ENCODE measurements at places on chromosomes 3 and 15.

DNA sequence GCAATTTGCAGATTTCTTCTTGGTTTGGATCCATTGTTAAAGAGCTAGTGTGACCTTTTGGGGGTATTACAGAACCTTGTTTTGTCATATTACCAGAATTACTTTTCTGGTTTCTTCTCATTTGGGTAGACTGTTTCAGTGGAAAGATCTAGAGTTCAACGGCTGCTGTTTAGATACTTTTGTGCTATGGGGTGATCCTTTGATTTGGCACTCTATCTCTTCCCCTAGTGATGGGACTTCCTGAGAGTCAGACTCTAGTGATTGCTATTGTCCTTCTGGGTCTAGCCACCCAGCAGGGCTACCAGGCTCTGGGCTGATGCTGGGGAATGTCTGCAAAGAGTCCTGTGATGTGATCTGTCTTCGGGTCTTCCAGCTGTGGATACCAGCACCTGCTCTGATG lies 46.3 kb upstream of the GADL1 start:
- no peak for DNase-seq

DNA sequence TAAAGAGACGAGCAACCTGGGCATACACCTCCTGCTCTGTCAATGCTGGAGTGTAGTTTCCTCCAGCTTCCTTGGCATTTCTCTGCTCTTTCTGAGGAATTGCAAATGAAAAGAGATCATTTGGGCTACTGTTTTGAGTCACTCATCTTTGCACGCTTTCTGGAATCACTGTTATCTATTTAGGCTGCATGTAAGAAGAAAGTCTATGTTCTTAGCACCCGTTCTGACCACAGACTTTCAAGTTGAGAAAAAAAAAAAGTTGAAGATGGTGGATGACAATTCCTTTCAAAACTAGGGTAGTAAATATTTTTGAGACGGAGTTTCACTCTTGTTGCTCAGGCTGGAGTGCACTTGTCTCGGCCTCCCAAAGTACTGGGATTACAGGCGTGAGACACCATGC lies 41.3 kb downstream of the SIN3A start:
- DNase-seq: no peak

DNA sequence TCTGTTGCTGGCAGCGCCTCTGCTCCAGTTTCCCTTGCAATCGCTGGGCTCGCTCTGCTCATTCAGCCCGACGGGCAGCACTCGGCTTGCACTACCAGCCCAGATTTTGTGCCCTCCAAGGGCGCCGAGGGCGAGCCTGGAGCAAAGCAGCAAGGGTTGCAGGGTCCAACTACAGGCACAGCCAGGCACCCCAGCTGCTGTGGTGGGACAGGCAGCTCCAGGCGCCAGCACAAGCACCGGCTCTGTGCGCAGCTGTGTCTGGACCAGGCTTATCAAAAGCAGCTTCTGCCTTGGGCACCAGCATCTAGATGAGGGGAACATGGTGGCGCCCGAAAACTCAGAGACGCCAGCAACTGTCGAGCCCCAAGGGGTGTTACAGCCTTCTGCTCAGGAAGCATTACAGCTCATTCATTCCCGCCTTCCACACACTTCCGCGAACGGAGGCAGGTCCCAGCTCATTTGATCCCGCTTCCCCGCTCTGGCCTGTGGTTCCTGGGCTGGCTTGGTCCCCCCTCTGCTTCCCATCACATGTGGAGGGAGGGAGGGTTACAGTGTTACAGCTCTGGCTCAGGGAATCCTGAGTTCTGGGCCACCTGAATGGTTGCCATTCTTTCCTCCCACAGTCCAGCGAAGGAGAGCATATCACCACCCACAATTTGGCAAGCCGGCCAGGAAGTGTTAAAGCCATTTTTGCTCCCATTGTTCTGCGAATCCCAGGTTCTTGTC lies 409.9 kb upstream of the ALCAM start:
- no peak for DNase-seq

DNA sequence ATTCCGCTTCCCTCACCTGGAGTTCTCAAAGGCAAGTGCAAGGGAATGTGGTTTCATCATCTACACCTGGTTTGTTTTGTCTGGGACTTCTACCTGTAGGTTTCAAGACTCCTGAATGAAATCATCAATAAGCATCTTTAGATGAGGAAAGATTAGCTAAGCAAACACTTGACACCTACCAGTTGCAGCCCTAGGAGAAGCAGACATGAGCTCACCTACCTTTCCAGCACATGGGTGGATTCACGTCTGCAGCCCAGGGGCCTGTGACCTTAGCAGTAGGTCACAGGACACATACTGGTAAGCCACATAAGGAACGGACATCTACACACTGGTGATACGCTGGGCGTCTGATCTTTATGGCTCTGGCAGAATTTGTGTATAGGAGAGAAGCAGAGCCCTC lies 26.7 kb downstream of the SLCO2A1 start:
- no peak for DNase-seq

DNA sequence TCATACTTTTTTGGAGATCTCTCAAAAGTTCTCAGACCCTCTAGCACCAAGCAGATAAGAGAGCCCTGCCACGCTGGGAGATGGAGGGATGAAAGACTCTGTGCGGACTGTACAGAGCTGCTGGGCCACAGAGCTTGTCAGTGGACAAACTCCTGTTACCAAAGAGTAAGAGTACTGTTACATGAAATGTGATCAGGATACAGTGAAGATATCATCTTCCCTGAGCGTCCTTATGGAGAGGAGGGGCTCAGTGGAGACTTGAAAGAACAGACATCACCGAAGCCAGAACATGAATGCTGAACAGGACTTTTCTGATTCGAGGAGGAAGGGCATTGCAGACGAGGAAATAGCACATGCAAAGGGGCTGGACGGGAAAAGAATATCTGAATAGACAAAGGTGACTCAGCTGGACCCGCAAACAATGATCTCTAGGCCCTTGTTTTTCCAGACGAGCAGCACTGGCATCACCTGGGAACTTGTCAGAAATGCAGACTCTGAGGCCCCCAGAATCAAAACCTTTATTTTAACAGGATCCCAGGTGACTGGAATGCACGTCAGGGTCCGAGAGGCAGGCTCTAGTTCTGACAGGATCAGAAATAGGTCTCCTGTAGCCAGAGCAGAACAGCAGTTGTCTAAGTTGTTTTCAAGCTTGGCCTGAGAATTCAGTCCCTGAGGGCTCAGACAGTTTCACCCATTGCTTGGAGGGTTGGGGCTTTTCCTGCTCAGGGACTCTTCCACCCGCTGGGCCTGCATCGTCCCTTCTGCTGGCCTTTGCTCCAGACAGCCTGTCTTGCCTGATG lies 277.9 kb downstream of the RPLP1 start:
- no peak for DNase-seq

GRCh38 chr3:197151580-197151979 lies 122.0 kb upstream of the MELTF start:
- no peak for DNase-seq

DNA sequence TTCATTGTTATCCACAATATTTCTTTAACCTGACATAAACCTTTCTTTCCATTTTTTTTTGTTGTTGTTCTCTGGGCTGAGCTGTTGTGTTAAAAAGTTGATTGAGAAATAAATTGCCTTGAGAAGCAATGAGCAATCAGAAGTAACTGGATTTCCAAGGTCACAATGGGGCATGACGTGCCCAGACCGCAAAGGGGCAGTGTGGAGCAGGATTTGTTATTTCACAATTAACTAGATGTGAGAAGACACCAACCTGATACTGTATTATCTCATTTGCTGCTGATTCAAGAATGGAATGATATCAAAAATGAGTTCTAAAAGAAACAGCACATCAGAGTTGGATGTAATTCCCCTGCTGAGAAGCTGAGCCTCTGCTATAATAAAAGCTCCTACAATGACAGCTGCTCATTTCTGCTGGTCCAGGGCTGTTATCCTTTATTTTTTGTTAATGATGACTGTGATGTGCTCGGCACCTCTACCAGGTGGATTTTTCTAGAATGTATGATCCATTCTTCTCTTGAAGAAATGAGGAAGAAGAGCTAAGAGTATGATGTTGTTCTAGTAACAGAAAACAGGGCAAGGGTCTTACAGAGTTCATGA lies 28.1 kb downstream of the CPNE4 start:
- no peak for DNase-seq

GRCh38 chr3:87260270-87260669 lies 16.1 kb downstream of the POU1F1 start:
- DNase-seq: peak; percentile 11

DNA sequence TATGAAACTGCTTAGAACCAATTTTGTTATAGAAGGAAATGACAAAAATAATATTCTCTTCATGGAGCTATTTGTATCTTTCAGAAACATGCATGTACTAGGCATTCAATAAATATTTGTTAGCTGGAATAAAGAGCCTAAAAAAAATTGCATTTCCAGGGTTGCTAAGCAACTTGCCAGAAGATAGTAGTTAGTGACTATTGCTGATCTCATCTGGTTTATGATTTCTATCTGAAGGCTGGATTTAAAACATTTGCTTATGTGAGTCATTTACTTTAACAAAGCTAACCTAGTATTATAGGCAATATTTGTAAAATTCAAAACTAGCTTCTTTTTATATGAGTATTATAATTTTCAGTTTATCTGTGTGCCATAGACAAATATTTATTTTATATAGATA lies 78.3 kb downstream of the NAALADL2 start:
- DNase-seq: no peak

GRCh38 chr3:12663401-12663935 lies 449 bp downstream of the RAF1 start:
- no peak for DNase-seq

GRCh38 chr3:31240466-31240865 lies 292.3 kb upstream of the STT3B start:
- DNase-seq: no peak

All from CD4-positive, alpha-beta T cell treated with Interferon alpha-2 for 1 hour (primary cell).